Neural cell (in vitro differentiated cells): ENCODE measurements at places on chromosomes 7 and 10. TPM values are rescaled to one million over a fixed set of nuclear protein-coding genes. Genes with fewer than 3 reads are reported as not detected.

The WNT16 gene
- polyA plus RNA-seq: not detected in 2 replicates

The CACNB2 gene
- polyA plus RNA-seq: 14.3 and 16.4 TPM in 2 replicates

The SPAG6 gene
- polyA plus RNA-seq: 0.36 TPM in 1 of 2 replicates, not detected in the other

The MICU1 gene
- polyA plus RNA-seq: 78.3 and 86.0 TPM in 2 replicates

The LGI1 gene
- 2.1 and 2.5 TPM in 2 replicates for polyA plus RNA-seq

The FERD3L gene
- polyA plus RNA-seq: not detected in 2 replicates

The CALML3 gene
- not detected in 2 replicates for polyA plus RNA-seq
